ENCODE measurements at places on chromosomes 2 and 18.

DNA sequence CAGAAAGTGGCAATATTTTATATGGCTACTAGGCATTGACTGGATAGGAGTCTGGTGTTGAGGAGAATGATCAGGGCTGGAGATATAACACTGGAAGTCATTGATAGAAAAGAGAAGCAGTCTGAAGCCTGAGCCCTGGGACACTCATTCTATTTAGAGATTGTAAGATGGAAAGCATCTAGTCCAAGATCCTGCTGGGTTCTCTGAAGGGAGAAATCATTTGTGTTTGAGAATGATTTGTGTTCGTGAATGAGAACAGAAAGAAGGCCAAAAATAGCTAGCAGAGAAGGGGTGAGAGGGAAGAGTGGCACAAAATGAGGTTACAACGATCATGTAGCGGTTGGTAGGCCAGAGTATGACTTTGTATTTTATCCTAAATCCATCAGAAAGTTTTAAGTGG is 7.6 kb upstream of the ALS2 start:
- DNase-seq = no peak

- no peak for DNase-seq
Observed at GRCh38 chr2:108988076-108988795, 784 bp downstream of the EDAR start.

GRCh38 chr2:15449556-15450236 is 111.4 kb downstream of the NBAS start:
- DNase-seq = no peak

DNA sequence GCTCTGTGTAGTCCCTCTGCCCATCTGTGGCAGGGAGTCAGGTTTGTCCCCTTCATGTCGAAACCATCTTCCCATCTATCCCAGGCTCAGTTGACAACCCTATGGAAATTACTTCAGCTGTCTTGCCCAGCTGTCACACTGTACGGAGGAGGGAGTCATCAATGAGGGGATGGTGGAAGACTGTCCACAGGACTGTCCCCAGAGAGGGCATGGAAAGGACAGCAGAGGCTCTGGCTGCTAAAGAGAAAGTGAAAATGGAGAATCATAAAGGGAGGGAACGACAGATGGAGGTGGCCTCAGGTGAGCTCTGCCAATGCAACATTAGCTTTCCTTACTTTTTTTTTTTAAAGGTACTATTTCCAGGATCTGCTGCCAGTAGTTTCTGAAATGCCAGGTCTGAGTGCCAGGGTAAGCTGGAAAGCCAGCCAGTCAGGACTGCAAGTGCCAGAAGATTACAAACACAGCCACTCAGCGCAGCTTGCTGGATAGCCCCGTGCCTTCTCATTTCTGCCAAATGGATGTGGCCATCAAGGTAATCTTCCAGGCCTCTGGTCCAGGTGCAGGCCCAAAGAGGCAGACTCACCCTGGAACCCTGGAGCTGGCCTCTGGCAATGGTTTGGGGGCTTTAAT is 192.8 kb downstream of the AGPS start:
- DNase-seq = no peak

GRCh38 chr18:56330366-56331110 is 307.9 kb downstream of the TXNL1 start:
- no peak for DNase-seq

- DNase-seq = no peak
Observed at GRCh38 chr18:78564030-78564429, 415.6 kb upstream of the SALL3 start.
